Breast epithelium (tissue), 4 donors: ENCODE measurements at places on chromosomes 6 and 20.

GRCh38 chr6:168322966-168323365 lies 3.4 kb upstream of the DACT2 start:
- no peak overlapping the region for H3K4me3 ChIP-seq
- DNase-seq, result no peak
- H3K4me1 ChIP-seq, result no peaks in the 10 kb centered on the region
- no peak overlapping the region for H3K27ac ChIP-seq

- no peaks in the 10 kb centered on the region for H3K36me3 ChIP-seq
- no peak for DNase-seq
- no peak overlapping the region for H3K4me3 ChIP-seq
- no peaks in the 10 kb centered on the region for H3K27me3 ChIP-seq
Observed at GRCh38 chr20:50834599-50835005, 39.7 kb downstream of the BCAS4 start.

- H3K36me3 ChIP-seq, result no peaks in the 10 kb centered on the region
- H3K27ac ChIP-seq, result peak overlapping the region; percentile 41
- H3K4me1 ChIP-seq, result no peaks in the 10 kb centered on the region
- H3K4me3 ChIP-seq, result no peak overlapping the region
Observed at GRCh38 chr6:55868771-55869479, 6.5 kb downstream of the BMP5 start.

DNA sequence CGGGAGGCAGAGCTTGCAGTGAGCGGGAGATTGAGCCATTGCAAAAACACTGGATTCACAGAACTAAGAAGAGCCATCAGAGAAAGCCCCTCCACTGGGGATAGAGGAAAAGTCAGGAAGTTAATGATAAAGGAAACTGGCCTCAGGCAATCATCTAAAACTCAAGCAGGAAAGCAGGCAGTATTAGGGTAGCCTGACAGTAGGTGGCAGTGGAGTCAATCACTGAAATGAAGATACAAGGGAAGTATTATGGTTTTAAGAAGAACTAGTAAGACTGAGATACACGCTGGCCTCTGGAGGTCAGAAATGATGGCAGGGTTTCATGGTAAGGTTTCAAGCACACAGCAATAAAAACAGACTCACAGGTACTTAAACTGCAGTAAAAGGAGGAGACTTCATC lies 578.3 kb downstream of the HACE1 start:
- DNase-seq, result no peak
- H3K27me3 ChIP-seq, result no peaks in the 10 kb centered on the region
- no peak overlapping the region for H3K27ac ChIP-seq
- no peaks in the 10 kb centered on the region for H3K36me3 ChIP-seq
- no peak overlapping the region for H3K4me3 ChIP-seq
- H3K4me1 ChIP-seq, result no peaks in the 10 kb centered on the region

- no peaks in the 10 kb centered on the region for H3K36me3 ChIP-seq
- no peaks in the 10 kb centered on the region for H3K4me1 ChIP-seq
- H3K27me3 ChIP-seq, result no peaks in the 10 kb centered on the region
- no peak for DNase-seq
- H3K27ac ChIP-seq, result no peak overlapping the region
Observed at GRCh38 chr6:135004399-135004798, 50.2 kb downstream of the HBS1L start.

DNA sequence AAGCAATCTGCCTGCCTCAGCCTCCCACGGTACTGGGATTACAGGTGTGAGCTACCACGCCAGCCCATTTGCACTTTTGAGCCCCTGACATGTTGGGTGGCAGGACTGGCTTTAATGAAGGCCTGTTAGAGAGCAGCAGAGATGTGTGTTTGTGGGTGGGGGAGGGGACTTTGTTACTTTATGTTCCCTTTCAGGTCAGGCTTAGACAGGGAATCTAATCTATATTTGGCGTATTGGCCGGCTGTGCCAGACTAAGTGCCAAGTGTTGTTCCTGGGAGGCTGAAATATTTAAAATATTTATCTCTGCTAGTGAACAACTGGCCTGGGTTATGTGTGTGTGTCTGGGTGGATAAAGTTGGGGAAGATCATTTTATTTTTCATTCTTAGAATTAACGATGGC lies 6.1 kb downstream of the GMPR start:
- no peaks in the 10 kb centered on the region for H3K36me3 ChIP-seq
- no peak for DNase-seq
- H3K4me3 ChIP-seq, result no peak overlapping the region

GRCh38 chr6:42514745-42515144 lies 49.1 kb upstream of the UBR2 start:
- no peaks in the 10 kb centered on the region for H3K27me3 ChIP-seq
- no peak overlapping the region for H3K4me3 ChIP-seq
- no peak for DNase-seq
- H3K27ac ChIP-seq, result no peak overlapping the region
- H3K36me3 ChIP-seq, result no peaks in the 10 kb centered on the region

DNA sequence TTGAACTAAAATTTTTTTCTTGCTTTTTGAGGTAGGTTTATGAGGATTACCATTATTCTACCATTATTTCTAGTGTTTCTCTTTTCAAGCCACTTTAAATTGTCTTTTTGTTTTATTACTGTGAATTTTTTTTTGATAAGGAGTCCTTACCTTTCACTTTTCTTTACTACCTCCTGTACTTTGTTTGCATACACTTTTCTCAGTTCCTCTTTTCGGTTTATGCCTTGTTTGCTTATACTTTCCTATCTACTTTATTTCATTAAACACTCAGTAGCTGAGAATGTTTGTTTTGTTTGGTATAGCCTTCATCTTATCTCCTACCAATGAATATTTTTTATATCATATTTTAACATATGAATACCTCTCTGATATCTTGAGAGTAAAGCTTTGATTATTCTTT lies 147.9 kb downstream of the TFAP2B start:
- H3K4me3 ChIP-seq, result no peak overlapping the region
- no peaks in the 10 kb centered on the region for H3K27me3 ChIP-seq
- no peaks in the 10 kb centered on the region for H3K4me1 ChIP-seq

- H3K27me3 ChIP-seq, result no peaks in the 10 kb centered on the region
- no peak overlapping the region for H3K4me3 ChIP-seq
- H3K27ac ChIP-seq, result no peak overlapping the region
Observed at GRCh38 chr20:51126337-51126736, 103.4 kb upstream of the KCNG1 start.

GRCh38 chr6:53741034-53741823 lies 53.6 kb upstream of the LRRC1 start:
- H3K36me3 ChIP-seq, result no peaks in the 10 kb centered on the region
- H3K4me3 ChIP-seq, result no peak overlapping the region
- no peak for DNase-seq
- no peak overlapping the region for H3K27ac ChIP-seq
- no peaks in the 10 kb centered on the region for H3K27me3 ChIP-seq
- H3K4me1 ChIP-seq, result no peaks in the 10 kb centered on the region

- H3K4me3 ChIP-seq, result no peak overlapping the region
- H3K27ac ChIP-seq, result peak overlapping the region; percentile 5
- no peaks in the 10 kb centered on the region for H3K4me1 ChIP-seq
Observed at GRCh38 chr6:75101896-75102295, 104.0 kb downstream of the COL12A1 start.

- no peaks in the 10 kb centered on the region for H3K27me3 ChIP-seq
- H3K27ac ChIP-seq, result no peak overlapping the region
- no peaks in the 10 kb centered on the region for H3K36me3 ChIP-seq
Observed at GRCh38 chr20:14538433-14538832, 201.0 kb upstream of the FLRT3 start.

DNA sequence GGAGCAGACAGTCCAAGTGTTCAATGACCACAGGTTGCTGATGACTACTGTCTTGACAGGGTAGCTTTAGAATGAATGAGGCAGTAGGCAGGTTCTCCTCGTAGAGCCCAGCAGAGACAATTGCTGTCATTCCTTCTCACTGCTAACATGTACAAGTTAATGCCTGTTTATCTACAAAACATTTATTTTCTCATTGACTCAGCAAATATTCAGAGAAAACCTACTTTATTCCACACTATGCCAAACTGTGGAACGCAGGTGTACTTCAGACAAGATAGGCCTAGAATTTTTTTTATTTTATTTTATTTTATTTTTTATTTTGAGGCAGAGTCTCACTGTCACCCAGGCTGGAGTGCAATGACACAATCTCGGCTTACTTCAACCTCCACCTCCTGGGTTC lies 50.8 kb downstream of the ARHGAP18 start:
- H3K36me3 ChIP-seq, result no peaks in the 10 kb centered on the region
- no peak for DNase-seq
- H3K4me1 ChIP-seq, result no peaks in the 10 kb centered on the region
- no peak overlapping the region for H3K27ac ChIP-seq

DNA sequence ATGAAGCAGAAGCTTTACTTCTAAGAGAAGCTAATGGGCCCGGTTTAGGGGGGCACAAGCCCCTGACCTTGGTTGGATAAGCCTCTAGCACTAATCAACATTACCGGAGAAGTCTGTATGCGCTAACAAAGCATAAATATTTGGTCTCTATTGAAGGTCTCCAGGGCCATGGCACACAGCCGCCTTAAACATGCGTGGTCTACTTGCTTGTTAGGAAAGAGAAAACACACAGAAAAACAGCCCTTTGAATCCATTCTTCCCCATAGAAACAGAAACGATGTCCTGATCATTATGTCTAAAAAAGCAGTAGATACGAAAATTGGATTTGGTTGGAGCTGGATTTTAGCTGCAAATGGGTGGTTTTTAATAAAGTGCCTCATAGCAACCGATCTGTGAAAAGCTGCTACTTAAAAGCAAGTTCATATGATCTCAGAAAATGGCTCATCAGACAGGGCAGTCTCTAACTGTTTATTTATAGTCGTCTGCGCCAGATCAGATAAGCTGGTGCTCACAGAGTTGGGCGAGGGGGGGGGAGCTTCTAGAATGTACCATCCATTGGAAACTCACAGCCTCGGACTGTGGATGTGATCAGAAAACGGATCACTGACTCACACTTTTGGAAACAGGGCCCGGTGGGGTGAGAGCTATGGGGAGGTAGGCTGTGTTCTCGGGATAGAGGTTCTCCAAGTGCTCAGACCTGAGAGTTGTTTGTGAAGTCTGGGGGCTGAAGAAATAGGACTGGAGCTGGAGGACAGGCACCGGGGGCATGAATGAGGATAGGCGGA lies 35.3 kb upstream of the APCDD1L start:
- no peak overlapping the region for H3K4me3 ChIP-seq
- no peaks in the 10 kb centered on the region for H3K4me1 ChIP-seq
- no peaks in the 10 kb centered on the region for H3K36me3 ChIP-seq
- H3K27ac ChIP-seq, result peak overlapping the region; percentile 29
- no peaks in the 10 kb centered on the region for H3K27me3 ChIP-seq
- DNase-seq, result peak; percentile 22

GRCh38 chr6:105345506-105345905 lies 57.4 kb downstream of the PREP start:
- H3K4me3 ChIP-seq, result no peak overlapping the region
- no peaks in the 10 kb centered on the region for H3K27me3 ChIP-seq
- H3K27ac ChIP-seq, result peak overlapping the region; percentile 68
- no peaks in the 10 kb centered on the region for H3K4me1 ChIP-seq
- DNase-seq, result no peak
- H3K36me3 ChIP-seq, result no peaks in the 10 kb centered on the region

DNA sequence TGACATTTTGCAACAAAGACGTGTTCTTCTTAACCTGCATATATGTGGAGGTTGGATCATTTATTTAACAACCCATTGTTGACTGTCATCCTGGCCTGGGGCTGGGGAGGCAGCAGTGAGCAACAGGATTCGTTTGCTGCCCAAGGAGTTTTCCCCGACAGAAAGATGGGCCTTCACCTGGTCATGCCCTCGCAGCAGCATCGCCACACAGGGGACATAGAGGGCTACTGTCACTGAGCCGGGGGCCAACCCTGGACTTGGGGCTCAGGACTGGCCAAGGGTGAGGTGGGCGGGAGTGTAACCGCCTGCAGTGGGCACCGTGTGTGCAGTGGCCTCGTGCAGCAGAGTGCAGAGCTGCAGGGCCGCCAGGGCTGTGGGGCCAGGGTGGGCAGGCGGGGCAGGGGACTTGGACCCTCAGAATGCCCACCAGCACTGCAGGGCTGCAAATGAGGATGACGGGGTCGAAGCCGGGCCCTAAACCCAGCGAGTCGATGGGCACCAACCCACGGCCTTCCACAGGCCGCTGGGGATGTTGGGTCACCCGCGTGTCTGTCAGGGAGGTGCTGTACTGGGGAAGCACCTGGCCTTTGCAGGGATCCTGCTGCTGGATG lies 11.8 kb downstream of the DUSP22 start:
- no peaks in the 10 kb centered on the region for H3K36me3 ChIP-seq
- no peaks in the 10 kb centered on the region for H3K4me1 ChIP-seq
- no peak overlapping the region for H3K27ac ChIP-seq
- H3K4me3 ChIP-seq, result no peak overlapping the region

DNA sequence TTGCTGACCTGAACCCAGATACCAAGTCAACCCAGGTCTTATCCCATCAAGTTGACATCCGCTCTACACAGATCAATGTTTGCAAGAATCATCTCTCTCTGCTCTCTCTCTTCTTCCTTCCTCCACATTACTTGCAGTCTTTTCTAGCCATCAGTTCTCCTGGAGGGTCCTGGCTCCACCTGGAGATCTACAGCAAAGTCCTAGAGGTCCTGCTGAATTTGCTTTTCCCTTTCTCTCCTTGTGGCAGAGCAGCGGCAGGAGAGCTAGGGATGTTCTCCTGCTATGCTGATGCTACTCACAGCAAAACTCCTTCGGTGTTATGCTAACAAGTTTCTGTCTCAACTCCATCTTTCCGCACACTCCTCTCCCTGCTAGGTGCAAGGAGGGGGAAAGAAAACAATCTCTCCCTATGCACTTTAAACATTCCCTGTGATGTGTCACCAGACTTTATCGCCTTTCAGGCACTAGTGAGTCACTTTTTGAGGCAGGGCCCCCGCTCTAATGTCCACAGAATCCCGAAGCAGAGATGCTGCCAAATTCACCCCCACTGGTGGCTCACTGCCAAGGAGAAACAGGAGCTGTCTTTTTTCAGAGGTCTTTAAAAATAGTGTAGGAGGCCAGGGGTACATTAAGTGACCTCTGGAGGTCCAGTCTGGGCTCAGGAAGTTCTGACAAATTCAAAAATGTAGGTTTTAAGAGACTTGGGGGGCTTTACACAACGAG lies 62.6 kb downstream of the FAM50B start:
- DNase-seq, result peak; percentile 58
- H3K27ac ChIP-seq, result peak overlapping the region; percentile 90
- H3K36me3 ChIP-seq, result no peaks in the 10 kb centered on the region
- no peaks in the 10 kb centered on the region for H3K27me3 ChIP-seq

- no peak overlapping the region for H3K4me3 ChIP-seq
- H3K4me1 ChIP-seq, result no peaks in the 10 kb centered on the region
- DNase-seq, result no peak
- no peak overlapping the region for H3K27ac ChIP-seq
- no peaks in the 10 kb centered on the region for H3K36me3 ChIP-seq
- H3K27me3 ChIP-seq, result peaks cover 3% of the 10 kb centered on the region
Observed at GRCh38 chr20:57871237-57871632, 161.4 kb upstream of the PMEPA1 start.
